ENCODE measurements at places on chromosomes 11 and 22.

- DNase-seq = no peak
These were observed 2.4 kb upstream of the HEPACAM start for GRCh38 chr11:124938206-124938765.

DNA sequence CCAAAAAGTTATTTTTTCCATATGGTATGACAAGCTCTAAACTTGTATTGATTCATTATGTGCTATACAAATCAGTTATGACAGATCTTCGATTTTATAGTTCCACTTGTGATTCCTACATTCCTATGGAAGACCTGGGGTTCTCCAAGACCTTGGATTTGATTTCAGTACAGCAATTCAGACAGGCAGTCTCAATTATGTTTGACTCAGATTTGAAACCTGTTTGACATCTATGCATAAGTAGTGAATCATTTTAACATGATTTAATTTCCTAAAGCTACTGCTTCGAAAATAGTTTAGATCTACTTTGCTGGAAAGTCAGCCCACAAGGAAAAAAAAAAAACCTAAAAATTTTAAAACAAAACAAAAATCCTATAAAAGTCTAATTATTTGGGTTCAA is 820.4 kb downstream of the LUZP2 start:
- DNase-seq = no peak

DNA sequence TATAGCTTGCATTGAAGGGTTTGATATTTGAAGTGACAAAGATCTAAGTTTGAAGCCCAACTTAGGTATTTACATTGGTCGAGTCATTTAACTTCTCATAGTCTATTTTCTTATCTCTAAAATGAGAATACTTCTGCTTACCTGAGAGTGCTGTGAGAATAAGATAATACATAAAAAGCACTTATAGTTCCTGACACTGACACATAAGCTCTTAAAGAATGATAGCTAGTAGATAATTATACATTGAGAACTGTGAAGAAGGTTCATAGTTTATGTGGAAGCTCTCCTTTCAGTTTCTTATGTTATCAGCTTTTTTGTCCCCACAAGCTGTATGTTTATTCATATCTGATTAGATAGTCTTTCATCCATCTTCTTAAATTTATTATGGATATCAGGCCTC is 4.8 kb downstream of the PPME1 start:
- no peak for DNase-seq

DNA sequence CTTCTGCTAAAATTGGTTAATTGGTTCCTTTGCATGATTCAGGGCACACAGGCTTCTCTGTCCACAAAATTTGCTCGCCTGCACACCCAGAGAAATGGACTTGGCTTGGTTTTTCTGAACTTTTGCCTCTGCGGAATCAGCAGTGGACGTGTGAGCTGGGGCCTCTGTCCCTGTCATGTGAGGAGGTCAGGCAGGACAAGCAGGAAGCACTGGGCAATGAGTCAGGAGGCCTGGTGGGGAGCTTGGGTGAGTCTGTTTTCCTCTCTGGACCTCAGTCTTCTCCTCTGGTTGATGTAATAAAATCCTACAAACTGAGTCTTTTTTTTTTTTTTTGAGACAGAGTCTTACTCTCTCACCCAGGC is 10.4 kb upstream of the CELSR1 start:
- DNase-seq = no peak

DNA sequence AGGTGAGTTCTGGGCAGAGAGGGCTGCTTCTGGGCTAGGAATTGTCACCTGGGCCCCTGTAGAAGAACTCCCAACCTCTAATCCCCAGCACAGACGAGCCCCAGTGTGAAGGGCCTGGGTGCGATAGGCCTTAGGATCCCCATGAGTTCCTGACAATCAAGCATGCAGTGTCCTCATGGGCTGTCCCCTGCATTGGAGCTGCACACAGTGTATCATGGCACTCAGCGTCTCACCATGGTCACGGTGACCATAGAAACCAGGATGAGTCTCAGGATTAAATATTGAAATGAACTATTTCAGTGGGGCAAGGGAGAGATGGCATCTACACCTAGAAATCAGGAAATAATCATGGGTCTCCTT is 292 bp downstream of the SCGB2A1 start:
- no peak for DNase-seq

DNA sequence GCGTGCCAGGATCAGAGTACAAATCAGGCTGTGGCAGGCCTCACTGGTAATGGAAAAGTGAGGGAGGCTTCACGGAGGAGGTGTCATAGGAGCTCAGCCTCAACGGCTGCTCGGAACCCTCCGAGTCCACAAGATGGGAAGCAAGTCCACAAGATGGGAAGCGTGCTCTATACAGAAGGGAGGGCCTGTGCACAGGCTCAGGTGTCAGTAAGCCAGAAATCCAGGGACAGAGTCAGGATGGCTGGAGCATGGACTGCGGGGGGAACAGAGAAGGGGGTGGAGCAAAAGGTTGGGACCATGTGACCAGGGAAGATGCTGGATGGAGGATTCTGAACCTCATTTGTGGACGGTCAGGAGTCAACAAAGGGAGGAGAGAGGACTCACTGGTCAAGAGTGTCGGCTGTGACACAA is 3.4 kb upstream of the DPP3 start:
- no peak for DNase-seq

DNA sequence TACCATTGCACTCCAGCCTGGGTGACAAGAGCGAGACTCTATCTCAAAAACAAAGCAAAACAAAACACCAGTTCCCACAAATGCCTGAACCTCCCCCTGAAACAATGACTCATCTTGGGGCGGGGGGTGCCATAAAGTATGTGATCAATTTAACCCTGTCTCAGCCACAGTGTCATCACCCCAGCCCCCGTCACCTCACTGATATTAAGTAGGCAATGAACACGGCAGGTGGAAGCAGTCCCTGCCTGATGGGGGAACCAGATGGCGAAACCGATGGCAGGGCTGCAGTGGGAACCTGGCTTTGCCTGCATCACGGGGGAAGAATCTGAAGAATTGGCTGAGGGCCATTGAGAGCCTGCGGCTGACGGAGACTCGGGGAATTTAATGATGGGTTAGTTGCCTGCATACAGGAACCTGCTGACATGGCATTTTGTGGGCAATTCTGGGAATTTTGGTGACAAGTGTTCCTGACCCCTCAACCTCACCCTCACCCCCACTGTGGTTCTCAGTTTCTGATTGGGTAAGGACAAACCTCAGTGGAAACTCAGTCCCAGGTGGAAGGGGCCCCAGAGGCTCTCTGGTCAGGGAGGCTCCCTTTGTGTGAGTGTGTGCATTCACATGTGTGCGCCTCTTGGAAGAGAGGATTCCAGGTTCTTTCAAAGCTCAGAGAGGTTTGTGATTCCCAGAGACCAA is 39.1 kb upstream of the SHISAL1 start:
- no peak for DNase-seq

DNA sequence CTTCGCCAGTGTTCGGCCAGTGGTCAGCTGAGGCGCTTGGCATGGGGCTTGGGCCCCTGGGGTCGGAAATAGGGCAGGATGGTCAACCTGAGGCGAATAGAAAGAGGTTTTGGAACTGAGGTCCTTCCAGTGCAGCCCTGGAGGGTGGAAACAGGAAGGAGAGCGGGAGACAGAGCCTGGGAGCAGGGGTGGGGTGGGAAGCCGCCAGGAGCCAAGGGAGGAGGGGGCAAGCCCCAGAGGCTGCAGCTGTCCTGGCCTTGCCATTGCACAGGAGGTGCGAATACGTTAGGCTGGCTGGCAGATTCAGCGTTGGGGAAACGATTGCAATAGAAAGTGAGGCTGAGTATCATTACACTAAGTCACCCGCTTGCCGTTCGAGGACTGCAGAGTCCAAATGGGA is 13.9 kb upstream of the KCTD17 start:
- no peak for DNase-seq

GRCh38 chr11:95829580-95830259 is 39.4 kb downstream of the CEP57 start:
- no peak for DNase-seq

DNA sequence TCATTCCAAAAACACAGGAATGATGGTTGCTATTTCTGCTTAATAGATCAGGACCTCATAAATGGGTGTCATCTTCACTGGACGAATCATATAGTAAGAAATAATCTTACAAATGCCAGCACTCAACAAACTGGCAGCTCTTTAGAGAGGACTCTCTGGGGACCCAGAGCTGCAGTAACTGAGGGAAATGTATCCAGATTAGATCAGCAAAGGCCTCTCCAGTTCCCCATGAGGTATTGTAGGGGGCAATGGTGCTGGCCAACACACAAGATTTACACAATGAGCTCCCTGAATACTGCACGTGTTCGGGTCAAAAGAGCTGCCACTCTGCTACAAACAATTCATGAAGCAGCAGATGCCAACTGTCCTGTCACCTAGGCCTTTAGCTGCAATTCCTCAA is 110.2 kb downstream of the RBFOX2 start:
- DNase-seq = no peak

DNA sequence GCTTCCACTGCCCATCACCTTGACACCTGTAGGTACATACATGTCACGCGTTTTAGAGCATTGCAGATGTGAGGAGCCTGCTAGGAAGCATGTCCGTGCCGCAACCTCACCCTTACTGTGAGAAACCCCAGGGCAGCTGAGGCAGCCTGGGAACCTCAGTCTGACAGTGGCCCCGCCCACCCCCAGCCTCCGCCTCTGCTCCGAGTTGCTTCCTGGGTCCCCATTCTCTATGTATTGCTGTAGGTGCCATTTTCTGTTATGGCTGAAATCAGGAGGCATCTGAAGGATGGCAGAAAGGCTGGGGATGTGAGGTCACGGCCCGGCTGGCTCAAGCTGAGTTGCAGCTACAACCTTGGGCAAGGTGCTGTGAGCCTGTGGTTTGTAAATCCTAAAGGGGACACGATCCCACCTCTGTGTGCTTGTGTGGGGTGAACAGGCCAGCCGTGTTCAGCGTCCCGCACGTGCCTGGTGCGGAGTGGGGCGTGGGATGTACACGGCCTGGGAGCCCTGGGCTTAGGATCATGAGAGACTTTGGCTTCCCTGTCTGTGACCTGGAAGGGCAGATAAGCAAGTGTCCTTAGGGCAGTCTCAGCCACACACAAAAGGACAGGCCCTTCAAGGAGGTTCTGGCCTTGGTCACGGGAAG is 102.7 kb downstream of the PHF21B start:
- DNase-seq = no peak

DNA sequence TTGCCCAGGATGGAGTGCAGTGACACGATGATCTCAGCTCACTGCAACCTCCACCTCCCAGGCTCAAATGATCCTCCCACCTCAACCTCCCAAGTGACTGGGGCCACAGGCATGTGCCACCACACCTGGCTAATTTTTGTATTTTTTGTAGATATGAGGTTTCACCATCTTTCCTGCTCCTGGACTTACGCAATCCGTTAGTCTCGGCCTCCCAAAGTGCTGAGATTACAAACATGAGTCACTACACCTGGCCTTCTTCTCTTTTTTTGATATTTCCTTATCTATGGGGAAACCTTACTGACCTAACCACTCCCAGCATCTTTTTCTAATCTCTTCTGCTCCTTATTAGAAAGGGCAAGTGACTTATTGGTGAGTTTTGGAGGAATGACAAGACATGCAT is 121.7 kb upstream of the CHORDC1 start:
- DNase-seq = no peak

- DNase-seq = no peak
These were observed 35.8 kb downstream of the C11orf58 start for GRCh38 chr11:16773981-16774935.

DNA sequence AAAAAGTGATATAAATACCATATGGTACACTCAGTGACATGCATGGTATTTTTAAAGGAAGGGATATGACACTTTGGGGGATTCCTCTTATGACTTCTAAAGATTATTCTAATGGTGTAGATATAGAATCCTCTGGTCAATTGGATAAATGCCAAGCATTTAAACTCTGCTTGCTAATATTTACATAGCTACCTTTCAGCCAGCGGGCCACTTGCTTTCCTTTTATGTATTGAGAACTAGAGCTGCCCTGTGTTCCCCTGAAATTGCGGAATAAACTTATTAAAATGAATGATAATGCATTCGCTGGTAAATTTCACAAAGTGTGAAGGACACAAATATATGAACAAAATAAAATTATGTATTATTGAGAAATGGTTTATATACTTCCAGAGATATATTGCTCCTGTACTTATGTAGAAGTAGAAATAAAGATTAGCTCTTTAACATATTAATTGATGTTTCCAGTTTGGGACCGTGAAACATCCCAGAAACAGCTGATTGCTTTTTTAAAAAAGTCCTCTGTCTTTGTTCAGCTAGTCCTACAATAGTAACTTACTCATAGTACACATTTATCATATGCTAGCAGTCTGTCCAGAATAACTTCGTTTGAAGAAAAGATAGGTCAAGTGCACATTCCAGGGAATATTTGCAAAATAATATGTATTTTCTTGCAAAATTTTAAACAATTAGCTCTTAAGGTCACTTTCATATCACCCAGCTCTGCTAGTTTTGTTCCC is 40.1 kb upstream of the CARD18 start:
- DNase-seq = no peak

DNA sequence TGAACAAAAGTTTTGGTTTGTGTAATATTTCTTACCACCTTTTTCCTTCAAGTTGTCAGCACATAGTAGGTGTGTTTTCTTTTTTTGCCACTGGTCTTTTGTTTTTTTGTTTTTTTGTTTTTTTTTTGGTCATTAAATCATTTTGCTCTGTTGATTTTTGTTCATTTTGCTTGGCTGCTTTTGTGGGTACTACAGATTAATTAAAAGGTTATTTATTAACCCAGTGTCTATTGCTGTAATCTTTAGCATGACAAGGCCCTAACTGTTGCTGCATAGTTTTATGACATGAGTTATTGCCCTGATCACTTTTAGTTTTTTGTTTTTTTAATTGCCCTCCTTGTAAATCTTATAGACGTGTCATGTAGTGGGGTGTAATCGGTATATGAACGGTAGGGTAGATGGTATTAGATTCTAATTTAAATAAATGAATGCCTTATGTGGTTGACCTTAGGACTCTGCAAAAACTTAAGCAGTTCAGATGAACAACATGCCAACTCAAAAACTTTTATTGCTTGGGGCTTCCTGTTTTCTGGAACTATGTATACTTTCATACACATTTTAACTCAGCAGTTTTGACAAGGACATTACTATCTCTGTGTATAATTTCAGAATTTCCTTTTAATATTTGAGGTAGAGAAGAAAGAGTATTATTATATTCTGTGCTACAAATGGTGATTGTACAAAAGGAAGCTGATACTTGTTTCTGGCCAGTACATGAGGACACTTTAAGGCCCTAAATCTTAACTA is 7.9 kb downstream of the EWSR1 start:
- no peak for DNase-seq

- no peak for DNase-seq
These were observed 95.6 kb downstream of the UVRAG start for GRCh38 chr11:75910426-75911145.

- DNase-seq = no peak
These were observed 112.9 kb upstream of the DDI1 start for GRCh38 chr11:103923451-103923931.

DNA sequence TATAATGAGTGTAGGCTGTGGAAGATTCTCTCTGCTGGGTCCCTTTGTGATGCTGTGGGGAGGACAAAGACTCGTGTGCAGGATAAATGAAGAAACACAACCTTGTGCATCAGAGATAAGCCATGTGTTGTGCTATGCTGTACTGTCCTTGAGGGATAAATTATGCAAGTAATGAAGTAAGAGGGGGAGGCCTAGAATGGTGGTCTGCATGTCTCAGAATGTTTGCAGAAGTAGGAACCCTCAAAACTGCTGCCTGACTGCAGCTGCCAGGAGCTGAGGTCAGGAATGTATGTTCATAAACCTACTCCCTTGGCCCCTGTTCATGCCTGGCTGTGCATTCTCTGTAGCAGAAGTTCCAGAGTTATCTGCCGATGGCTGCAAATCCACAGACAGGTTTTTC is 4.6 kb upstream of the SMCO4 start:
- DNase-seq = no peak

- DNase-seq = peak; percentile 64
These were observed 56.4 kb downstream of the MYH9 start for GRCh38 chr22:36331306-36331911.

- no peak for DNase-seq
These were observed 7.5 kb downstream of the BCL9L start for GRCh38 chr11:118918128-118918685.

All from stimulated activated CD8-positive, alpha-beta memory T cell treated with anti-CD3 and anti-CD28 coated beads, Interleukin-2, amount 100 ng/mL, for 1 hour (primary cell).